ENCODE measurements at places on chromosomes 6 and 20.

DNA sequence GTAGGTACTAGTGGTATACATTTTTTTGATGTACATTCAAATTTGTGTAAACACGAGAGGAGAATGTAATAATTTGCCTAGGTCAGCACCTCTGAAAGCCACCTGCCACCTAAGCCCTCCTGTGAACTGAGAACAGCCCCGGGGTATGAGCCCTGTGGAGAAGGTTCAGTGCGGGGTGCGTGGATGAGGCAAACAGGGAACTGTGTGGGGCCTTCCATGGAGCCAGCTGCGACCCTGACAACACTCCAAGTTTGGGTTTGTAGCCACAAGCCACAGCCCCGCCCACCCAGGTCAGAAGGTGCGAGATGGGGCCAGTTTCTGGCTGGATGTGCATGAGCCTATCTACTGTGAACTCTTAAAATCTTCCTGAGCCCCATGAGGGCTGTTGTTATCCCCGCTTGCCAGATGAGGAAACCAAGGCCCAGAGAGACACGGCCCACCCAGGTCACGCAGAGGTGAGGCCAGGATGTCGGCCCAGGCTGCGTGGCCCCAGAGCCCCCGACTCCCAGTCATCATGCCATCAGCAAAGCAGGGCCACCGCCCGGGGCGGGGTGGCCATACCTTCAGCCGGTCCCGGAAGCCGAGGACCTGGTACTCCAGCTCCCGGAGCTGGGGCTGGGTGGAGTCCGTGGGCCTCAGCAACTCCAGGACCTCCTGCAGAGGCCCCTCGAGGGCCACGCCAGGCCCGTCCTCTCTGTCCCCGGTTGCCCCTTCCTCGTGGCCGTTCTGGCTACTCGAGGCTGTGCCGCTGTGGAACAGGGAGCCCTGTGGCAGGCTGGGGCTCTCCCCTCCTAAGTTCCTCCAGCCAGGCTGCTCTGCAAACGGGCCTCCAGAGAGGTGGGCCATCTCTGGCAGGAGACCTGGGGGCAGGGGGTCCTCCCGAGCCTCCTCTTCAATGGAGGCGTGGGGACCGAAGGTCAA is 89.6 kb downstream of the RIPOR3 start:
- DNase-seq, result no peak

- DNase-seq, result no peak
Observed at GRCh38 chr6:158468666-158469065, 91.2 kb upstream of the TMEM181 start.

DNA sequence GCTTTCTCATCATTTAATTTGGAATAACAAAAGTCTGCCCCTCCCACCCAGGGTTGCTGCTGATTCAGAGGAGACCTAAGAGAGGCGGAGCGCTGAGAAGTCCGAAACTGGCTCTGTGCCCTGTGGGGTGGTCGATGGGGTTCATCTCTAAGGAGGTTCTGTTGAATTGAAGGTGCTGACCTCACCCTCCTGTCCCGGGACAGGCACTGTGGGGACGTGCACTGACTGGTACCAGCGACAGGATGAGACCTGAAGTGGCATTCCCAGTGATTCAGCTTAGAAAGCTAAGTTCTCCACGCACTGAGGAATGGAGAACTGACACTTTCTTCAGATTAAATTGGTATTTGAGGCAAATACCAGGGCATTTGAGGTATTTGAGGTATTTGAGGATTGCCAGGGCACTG is 1.3 kb downstream of the GUCA1B start:
- DNase-seq, result no peak

DNA sequence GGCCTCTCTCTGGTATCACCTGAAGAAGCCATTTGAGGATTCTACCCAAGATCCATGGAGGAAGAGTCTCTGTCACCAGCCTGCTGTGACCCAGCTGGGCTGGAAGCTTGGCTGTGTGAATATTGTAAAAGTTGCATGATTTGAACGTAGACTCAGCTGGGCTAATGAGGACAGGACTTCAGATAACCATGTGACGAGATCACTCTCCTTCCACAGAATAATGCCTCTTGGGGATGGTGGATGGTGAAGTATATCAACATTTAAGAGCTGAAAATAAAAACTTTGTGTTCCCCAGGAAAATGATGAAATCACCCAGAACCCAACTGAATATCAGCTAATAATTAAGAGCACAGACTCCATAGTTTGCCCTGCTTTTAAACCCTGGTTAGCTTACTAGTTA is 427.9 kb downstream of the CD83 start:
- DNase-seq, result no peak

DNA sequence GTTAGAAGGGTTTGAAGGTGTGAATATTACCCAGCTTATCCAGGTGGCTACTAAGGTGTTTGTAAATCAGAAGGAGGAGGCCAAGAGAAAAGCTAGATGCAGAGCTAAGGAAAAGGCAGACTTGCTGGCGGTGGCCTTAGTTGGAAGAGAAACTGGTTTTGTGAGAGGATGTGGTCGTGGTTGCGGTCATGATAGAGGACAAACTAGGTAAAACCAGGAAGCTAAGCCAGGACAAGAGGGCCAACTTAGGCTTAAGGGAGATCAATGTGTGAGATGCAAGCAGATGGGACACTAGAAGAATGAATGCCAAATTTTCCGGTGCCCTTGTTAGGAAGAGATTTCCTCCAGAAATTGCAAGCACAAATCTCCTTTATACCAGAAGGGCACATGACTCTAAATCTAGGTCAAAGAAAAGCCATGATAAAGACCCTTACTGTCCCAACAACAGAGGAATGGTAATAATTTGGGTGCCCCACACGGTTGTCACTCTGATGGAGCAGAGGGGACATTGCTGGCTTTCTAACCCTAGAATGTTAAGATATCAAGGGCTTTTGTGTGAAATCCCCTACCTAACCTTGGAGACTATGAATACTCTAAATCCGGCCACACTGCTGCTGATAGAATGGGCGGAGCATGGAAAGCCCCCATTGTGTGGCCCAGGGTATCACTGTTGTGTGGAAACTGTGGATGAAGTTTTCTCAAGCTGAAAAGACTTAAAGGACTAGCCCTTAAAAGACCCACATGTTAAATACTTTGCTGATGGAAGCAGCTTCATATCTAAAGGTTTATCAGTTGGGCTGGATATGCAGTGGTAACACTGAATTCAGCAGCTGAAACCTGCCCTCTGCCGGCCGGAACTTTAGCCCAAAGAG is 7.8 kb downstream of the IL22RA2 start:
- DNase-seq, result no peak

DNA sequence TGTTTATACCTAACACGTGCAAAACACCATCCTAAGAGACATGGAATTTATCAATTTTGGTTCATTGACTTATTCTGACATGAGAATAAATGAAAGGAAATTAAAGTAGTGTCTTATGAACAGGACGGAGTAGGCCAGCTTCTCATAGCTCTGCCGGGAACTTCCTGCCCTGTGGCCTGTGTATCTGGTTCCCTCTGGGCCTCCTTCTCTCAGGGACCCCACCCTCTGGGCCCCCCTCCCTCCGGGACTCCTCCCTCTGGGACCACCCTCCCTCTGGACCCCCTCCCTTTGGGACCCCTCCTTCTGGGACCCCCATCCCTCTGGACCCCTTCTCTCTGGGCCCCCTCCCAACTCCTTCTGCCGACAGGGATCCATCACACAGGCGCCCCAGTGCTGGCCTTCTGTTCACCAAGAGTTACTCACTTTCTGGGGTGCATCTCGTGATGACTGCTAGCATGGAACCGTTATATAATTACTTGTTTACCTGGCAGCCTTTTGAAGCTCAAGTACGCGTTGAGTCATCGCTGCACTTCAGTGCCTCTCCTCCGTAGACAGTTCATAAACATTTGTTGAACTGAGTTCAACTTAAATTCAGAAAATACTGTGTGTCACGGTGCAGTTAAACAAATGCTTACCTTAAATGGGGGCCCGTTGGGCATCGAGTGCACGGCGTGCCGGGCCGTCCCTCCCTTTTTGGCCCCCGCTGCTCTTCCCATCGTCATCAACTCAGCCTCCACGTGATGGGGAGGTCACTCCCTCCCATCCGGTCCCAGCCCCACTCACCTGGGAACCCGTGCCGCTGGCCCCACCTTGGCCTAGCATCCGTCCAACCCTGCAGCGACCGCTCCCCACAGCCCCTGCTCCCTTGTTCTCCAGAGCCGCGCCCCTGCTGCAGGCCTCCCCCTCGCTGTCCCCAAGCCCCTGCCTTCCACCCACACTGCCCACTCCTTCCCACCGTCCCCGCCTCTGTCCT is 8.1 kb downstream of the CCR6 start:
- DNase-seq, result no peak

DNA sequence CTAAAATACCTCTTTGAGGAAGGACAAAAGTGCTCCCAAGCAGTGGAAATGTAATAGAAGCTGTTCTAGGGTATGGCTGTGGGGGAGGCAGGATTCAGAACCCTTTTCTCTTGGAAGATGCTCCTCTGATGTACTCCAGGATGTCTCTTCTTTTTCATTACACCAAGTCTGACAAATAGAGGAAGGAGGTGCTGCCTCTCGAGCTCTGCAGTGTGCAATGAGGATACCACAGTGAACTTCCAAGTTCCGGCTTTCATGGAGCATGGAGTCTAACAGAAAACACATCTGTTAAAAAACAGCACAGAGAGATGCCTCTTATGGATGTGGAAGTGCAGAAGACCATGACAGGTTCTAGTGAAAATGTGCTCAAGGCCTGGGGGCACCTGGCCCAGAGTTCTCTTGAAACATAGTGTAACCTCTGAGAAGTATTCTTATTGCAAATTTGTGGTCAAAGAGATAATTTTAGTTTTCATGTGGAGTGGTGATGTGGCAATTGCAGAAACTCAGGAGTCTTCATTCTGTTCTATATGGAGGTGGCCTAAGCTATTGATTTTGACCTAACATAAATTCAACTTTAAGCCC is 362.0 kb upstream of the CITED2 start:
- no peak for DNase-seq

- DNase-seq, result no peak
Observed at GRCh38 chr6:69735027-69735426, 61.8 kb downstream of the LMBRD1 start.

DNA sequence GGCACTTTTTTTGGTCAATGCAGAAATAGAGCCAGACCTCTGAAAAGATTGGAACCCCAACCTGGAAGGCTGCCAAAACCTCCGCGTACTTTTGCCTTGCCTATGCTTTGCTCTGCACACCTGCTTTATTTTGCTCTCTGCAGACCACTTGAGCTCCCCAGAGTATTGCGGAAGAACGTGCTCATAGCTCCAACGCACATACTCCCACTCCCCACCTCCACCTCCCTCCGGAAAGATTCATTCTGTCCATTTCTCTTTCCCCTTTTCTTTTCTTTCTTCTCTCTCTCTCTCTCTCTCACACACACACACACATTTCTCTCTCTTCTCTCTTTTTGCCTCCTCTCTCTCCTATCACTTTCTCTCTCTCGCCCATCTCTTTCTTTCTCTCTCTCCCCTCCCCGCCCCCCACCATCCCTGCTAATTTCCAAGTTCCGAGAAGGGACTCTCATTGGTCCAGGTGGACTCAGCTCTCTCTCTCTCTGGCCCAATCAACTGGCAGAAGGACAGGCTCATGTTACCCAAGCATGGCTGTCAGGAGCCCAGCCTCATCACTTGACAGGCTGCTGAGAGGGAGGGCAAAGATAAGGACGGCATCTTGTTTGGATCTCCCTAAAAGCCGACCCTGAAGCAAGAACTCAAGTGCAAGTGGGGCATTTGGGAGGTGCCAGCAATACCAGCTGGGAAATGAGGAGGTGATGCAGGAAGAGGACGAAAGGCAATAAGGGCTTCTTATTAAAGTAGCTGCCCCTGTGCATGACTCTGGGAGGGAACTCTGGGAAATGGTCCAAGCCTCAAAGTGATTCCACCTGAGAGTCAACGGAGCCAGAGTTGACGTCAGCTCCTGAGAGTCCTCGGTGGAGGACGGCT is 246.1 kb downstream of the LY86 start:
- DNase-seq, result no peak

GRCh38 chr6:75206576-75207342 is 906 bp upstream of the COL12A1 start:
- DNase-seq, result no peak

GRCh38 chr6:139515511-139515910 is 141.1 kb upstream of the CITED2 start:
- DNase-seq, result no peak
